ENCODE measurements at places on chromosomes 1 and 21.

GRCh38 chr1:27152004-27152828 is 2.7 kb downstream of the SLC9A1 start:
- DNase-seq = no peak

DNA sequence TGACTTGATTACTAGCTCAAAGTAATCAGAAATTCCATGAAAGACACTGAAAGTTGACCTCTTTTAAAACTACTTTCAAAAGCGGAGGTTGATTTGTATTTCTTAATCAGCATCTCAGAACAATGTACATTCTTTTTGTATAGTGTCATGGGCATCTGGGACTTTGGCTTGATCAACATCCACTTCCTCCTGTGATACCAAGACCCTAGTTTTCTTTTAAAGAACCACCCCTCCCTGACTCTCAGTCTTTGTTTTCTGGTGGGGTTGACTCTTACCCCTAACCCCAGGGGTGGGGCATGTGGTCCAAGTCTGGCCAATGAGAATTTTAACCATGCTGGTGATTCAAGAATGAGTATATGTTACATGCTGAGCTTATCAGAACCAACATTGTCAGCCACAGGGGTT is 21.7 kb upstream of the IRF2BP2 start:
- no peak for DNase-seq

DNA sequence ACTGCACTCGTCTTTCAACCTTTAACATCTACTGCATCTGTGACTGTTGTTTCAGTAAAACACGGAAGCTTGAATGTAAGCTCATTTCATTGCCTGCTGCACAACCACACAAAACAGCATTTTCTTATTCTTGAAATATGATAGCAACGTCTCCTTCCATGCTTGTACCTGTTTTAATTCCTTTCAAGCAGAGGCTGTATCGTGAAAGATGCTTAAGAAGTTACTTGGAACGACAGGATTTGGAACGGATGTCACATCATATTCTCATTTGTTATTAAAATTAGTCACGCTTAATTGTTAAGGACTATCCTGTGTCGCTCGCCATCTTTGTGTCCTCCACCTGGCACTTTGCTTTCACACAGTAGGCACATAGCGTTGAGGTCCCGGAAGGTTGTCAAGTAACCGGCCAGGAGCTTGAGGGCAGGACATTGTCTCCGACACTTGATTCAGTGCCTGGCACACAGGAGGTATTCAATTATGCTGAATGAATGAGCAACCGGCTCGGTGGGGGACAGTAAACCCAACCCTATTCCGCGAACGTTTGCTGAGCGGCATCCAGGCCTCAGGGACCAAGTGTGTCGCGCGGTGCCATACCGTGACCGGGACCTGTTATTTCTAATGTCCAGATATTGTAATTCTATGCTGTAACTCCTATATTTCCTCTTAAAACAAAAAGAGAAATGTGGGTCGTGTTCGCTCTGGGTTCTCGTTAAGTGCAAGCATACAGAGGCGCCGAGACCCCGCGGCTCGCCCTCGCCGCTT is 499 bp upstream of the SH3GLB1 start:
- DNase-seq = peak; percentile 26

GRCh38 chr1:242178924-242179708 is 180.2 kb upstream of the MAP1LC3C start:
- no peak for DNase-seq

DNA sequence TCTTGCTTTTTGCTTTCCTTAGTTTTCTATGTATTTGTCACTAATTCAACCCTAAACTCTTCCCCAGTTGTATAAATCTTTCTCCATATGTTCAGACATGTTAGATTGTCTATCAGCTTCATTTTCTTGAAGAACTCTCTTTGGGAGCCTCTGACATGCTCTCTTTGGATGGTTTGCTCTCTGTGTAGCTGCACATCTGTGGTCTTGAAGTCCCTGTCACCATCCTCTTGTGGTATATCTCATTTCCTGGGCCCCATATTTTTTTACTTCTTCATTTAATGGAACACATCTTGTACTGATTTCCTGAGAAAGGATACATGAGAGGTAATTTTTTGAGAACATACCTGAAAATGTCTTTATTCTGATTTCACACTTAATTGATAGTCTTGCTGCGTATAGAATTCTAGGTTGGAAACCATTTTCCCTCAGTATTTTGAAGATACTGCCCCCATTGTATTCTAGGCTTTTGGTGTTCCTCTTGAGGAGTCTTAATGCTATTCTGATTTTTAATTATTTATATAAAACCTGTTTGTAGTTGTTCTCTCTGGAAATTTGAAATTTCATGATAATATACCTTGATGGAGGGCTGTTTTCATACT is 72.6 kb downstream of the ST3GAL3 start:
- DNase-seq = no peak

DNA sequence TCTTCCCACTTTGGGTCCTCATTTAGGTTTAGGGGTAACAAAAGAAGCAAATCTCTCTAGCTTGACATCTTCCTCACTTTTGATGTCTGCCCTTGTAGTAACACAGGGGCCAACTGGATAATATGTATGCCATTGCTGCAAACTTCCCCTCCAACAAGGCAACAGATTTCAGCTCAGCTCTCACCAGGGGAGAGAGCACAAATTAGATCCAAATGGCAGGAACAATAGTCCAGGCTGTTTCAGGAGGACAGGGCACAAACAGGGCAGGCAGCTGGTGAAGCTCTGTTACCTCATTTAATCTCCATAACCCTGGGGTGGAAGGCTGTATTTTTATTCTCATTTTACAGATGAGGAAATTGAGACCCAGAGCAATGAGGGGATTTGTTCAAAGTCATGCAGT is 4.3 kb upstream of the PIK3R3 start:
- no peak for DNase-seq

- no peak for DNase-seq
Measured at GRCh38 chr1:8551057-8551456, 233.1 kb downstream of the SLC45A1 start.

DNA sequence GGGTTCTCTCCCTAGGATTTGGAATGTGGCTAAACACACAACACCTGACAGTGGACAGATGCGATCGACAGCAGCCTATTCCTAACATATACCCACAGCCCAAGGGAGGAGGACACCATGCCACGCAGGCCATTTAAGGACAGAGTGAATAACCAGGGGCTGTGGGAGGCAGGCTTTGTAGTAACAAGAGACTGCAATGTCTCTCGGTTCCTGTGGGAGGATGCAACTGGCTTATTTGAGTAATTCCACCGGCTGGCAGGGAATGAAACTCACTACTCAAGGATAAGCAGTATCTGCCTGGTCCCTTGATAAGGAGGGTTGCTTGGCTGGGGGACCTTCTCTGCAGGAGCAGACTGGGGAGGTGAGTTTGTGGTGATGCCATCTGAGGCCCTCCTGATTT is 109.6 kb downstream of the PCP4 start:
- no peak for DNase-seq

DNA sequence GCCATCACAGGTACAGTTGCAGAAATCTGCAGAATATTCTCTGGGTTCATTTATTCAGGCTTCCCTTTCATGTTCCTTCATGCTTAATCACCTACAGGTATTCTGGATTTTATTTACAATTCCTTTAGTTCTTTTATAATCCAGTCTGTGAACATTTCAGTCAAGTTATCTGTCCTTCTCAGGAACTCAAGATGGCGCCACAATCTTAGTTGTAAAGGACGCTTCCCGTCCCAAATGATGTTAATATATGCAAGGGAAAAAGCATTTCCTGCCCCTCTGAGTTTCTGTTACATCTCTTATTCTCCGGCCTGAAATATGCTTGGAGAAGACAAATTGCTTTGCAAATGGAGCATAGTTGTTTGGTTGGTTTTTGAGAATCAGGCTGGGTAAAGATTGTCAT is 19.3 kb downstream of the F3 start:
- no peak for DNase-seq

GRCh38 chr1:200971955-200972711 is 51.4 kb downstream of the KIF21B start:
- peak; percentile 41 for DNase-seq

DNA sequence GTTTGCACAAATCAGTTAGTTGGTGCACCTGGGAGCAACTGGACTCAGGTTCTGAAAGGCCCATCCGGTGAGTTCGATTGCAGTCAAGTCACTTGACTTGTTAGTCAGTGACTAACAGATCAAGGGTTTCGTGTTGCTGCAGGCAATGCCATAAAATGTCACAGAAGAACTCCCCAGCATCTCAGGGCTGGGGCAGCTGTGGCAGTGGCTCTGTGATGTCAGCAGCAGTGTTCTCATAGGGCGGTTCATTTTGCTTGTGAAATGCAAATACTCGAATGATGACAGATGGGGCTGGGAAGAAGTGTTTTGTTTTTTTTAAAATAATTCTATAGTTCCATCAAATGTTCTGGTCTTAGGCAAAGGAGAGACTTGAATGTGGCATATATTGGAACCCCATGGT is 287.8 kb downstream of the LMX1A start:
- no peak for DNase-seq

All from stimulated activated CD4-positive, alpha-beta T cell treated with anti-CD3 and anti-CD28 coated beads, Interleukin-12 subunit alpha, Interleukin-12 subunit beta, amount 100 ng/mL, for 48 hours (primary cell).